ENCODE measurements at places on chromosomes 11 and 22.

- no peak for DNase-seq
These were observed 151.1 kb downstream of the NCAM1 start for GRCh38 chr11:113112307-113112706.

DNA sequence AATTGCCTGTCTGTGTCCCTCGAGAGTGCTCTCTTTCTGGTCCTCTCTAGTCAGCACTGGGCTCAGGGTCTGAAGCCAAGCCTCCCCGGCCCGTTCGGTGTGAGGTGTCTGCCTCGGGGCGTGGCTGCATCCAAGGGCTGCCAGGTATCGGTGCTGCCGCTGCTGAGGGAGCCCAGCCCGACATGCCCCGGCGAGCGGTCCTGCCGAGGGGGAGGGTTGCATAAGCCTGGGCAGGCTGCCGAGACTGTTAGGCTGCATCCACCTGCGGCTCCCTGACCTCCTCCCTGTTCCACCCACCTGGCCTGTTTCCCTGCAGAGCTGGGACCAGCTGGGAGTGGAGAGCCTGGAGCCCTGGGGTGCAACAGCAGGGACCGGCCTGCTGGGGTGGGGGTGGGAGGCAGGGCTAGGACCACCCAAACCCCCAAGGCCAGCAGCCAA, 6.3 kb downstream of the OVOL1 start:
- no peak for DNase-seq

DNA sequence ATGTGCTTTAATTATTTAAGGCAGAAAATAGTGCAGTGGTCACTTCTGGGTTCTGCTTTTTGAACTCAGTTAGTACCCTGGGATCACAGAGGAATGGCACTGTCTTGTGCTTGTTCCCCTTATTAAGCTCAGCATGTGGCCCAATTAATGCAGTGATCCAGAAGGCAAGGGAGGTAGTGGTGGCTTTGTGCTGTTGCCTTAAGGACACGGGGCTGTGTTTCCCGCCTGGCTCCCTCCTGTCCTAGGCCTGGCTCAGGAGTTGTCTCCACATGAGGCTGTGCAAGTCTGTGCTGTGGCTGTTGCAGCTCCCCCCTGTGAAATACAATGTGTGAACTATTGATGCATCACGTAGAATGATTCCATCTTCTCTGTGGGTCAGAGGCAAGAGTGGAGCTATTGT, 49.2 kb upstream of the CABP7 start:
- DNase-seq, result no peak

DNA sequence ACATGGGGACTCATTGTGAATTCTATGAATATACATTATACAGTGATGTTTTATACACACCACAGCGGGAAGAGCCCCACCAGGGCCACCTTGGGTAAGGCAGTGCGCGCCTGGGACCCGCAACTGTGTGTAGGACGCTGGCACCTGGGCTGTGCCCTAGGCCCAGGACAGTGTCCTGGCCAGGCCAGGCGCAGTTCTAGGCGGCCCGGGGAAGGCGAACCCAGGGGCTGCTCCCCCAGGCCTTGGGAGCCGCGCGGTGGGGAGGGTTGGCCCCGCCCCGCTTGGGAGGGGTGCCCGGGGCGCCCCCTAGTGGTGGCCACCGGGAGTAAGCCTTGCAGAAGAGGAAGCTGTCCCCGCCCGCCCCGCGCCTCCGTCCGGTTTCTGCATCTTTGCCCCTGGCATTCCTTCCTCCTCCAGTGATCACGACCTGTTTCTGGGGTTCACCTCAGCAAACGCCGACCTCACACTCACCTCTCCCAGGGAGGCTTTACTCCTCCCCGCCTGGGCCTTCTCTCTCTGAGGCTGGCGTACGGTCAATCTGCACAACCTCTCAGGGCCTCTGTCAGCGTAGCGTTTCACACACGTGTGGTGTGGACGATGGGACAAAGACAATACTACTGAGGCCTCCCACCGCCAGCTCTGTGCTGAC, 9.5 kb upstream of the EHD1 start:
- peak; percentile 91 for DNase-seq

- no peak for DNase-seq
These were observed 7.9 kb downstream of the PAX6 start for GRCh38 chr11:31802990-31803812.

GRCh38 chr11:70886256-70886655, 366.1 kb downstream of the SHANK2 start:
- no peak for DNase-seq

- DNase-seq, result no peak
These were observed 76.5 kb downstream of the LRRC4C start for GRCh38 chr11:41382927-41383326.

DNA sequence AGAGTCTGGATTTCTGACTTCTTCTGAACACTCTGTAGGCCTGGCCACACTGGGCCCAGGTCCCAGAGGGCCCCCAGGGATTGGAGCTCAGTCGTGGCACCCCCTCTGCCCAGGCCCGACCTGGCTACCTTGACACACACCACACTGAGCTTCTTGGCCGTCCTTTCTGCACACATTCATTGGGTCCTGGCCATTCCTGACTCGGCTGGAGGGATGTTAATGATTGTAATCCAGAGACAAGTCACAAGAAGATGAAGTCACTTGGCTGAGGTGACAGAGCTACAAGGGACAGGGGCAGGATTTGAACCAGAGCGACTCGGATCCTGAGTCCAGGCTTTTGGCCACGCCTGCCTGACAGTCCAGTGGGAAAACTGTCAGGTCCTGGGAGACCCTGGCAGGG, 23.9 kb upstream of the PDGFB start:
- no peak for DNase-seq

Measured in CD4-positive, alpha-beta T cell (primary cell).